ENCODE measurements at places on chromosomes 1 and 21.

DNA sequence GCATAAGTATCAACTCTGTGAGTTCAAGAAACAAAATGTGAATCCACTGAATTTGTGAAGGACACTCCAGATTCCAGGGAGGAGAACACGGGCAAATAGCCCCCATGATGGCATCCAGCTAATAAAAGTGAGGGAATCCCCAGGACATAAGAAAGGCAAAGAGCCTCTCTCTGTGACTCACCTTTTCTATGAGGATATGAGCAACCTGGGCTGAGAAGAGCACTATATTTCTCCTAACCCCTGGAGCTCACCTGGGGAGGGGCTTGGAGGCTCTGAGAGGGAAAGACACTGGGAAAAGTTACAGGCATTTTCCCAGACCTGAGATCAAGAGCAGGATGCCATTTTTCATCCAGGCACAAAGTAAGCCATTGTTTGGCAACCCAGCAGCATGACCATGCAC is 1298.8 kb downstream of the PLA2G4A start:
- no peak for DNase-seq

DNA sequence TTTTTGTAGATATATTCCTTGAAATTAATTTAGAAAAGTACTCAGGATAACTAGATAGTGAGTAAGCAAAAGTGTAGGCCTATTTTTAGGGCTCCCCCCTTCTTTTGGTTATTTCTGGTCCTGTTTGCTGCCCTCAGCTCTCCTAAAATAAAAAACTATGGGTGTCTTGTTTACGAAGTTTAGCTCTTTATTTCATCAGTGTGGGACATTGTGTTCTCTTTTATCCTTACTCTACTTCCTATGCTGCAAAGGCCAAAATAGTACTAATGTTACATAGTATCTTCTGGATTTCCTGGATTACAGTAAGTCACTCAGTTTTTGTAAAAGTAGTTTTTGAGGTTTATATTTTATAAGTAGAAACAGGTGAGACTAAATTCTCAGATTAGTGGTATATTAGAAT is 15.4 kb downstream of the CEP350 start:
- DNase-seq: no peak

DNA sequence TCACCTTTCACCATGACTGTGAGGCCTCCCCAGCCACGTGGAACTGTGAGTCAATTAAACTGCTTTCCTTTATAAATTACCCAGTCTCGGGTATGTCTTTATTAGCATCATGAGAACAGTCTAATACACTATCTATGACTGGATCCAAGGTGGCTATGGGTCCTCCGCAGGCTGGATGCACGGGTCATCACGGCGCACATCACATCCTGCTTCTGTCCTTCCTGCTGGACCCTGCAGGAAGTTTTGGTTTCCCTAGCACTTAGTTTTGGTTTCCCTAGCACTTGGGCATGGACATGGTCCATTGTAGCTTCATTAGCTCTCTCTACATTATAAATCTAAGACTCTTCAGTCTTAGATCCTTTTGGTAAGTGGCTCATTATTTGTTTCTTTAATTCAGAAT is 14.2 kb upstream of the PHC2 start:
- no peak for DNase-seq

- no peak for DNase-seq
Measured at GRCh38 chr1:57172040-57172439, 206.2 kb upstream of the C8B start.

DNA sequence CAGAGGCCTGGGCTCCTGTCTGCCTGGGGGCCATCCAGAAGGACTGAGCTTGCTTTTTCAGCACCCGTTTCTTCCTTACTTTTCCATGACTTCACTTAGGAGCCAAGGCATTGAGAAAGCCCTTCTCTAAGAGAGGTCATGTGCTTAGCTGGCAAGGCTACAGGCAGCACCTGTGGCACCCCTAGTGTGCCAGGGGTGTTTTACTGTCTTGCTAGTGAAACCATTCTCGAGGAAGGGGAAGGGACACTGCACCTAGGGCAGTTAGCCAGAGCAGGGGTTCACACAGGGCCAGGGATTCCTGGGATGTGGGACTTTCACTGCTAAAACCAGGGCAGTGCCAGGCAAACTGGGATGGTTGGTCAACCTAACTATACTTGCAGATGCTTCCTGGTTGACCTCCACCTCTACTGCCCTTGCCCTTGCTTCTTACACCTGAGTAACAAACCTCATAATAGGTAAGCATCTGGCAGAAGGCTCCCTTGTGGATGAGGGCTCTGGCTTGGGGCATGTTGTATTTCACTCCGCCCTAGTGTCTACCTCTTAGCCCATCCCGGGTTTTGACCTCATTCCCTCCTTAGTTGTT is 69.2 kb downstream of the NOS1AP start:
- DNase-seq: no peak

- DNase-seq: no peak
Measured at GRCh38 chr1:99735852-99736251, 30.6 kb downstream of the FRRS1 start.

DNA sequence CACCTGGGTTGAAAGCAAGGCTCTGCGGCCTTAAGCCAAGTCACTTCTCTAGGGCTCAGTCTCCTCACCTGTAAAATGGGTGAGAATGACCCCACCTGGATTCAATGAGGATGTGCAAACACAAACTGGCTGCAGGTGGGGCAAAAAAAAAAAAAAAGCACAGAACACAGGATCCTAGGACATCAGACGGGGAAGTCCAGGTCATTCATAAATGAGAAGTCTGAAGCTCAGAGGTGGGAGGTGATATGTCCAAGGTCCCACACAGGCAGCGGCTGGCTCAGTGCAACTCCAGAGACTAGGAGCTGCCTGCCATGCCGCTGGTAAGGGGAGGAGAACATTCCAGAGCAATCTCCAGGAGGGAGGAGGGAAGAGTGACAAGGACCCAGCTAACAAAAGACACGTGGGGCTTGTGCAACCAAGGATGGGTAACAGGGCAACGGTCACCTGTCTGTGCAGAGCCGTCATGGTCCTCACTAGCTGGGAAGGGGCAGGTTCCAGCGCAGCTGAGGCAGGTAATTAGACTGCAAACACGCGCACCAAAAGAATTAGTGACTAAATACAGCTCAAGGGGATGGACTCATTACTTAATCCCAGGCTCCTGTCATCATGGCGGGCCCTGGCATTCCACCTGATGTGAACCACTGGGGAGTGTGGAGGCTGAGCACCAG is 19.5 kb downstream of the IFFO2 start:
- DNase-seq: no peak

DNA sequence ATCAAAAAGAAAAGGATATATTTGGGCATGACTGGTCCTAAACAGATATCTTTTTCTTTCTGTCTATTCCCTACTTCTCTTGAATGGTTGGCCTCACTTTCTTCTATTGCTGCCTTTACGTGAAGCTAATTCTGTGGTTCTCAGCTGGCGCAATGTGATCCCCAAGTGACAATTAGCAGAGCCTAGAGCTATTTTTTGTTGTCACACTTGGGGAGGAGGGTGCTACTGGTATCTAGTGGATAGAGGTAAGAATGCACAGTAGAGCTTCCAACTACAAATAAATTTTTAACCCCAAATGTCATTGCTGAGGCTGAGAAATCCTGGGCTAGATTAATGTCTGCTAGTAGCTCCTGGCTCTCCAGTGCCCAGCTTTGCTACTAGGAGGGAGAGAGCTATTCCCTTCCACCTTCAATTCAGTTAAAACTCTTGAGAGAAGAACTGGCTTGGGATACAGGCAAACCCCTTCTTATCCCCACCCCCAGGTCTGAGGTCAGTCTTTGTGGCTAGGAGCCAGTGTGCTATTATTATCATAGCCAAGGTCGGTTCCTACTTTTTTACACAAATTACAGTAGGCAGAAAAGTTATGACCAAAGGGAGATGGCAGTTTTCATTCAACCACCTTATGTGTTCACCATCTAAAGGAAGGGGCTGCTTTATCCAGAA is 102.1 kb downstream of the SNX7 start:
- DNase-seq: no peak

DNA sequence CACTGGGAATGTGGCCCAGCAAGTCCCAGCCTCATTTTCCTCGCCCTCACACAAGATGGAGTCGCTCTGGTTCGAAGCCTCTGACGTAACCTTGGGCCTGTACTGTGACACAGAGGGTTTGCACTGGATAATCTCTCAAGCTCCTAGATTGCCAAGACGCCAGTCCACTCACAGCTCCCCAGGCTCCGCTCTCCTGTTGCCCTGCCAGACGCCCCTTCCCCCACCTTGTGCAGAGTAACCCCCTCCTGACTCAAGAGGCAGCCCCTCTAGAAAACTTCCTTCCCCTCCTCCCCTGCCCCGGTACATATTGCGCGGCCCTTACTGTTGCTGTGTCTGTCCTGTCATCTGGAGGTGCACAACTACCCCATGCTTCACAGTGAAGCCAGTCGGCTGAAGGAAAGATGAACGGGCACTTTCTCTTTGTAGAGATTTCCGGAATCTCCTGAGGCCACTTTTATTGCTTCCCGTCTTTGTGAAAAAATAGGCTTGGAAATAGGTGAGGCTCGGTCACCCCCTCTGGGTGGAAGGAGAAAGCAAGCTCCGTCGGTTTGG is 981 bp upstream of the KIAA1614 start:
- no peak for DNase-seq

DNA sequence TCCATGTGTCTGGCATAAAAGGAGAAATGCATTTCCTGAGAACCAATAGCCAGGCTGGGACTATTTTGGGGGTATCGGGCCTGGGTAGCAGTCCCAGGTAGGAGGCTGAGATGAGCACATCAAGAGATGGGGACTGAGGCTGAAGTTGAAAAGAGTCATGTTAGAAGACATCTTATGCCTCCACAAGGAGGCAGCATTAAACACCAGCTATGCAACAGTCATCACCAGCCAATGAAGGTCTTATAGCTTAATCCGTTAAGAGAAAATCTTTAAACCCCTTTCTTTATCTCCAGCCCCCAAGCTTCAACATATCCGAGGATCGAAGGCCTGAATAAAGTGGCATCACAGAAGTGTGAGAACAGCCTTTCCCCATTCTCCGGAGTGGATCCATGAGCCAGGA is 640.7 kb upstream of the PTBP2 start:
- no peak for DNase-seq

DNA sequence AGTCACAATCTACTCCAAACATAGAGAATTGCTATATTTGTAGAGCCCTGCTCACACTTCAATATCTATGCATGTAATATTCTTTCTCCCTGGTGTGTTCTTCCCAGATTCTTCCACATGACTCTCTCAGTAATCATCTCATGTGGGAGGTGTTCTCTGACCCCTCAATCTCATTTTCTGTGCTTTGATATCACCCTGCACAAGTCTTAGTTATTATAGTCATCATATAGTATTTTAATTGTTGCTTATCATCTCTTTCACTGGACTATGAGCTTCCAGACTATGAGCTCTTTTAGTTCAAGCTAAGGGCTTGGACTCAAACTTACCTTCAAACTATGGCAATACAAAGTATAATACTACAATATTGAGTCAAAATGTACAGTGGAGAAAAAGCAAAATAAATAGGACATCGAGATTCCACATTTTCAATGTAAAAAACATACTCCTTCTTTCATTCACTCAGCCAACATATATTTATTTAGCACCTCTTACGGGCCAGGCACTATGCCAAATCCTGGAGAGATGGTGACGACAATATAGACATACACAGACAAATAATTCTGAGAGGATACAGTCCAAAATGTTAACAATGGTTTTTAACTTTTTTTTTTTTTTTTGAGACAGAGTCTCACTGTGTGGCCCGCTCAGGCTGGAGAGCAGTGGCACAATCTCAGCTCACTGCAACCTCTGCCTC is 12.7 kb downstream of the TESK2 start:
- DNase-seq: no peak

DNA sequence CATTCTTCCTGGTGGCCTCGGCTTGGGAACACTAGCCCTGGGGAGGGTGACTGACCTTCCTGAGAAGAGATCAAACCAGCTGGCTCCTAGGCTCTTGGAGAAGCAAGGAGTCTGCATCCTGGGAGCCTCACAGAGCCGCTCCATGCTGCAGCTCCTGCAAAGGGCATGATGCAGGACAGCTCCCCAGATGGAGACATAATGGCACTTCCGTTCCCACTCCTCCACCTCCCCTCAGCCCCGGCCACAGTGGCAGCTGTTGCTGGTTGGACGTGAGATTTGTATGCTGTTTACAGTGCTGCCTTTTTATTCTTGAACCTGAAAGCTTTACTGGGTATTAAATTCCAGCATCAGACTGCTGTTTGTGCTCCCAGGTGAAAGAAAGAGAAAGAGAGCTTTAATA is 83.7 kb upstream of the CTTNBP2NL start:
- no peak for DNase-seq
